ENCODE measurements at places on chromosomes 1 and 21.

GRCh38 chr1:10286244-10286643 is 75.9 kb downstream of the KIF1B start:
- DNase-seq = no peak

- peak; percentile 23 for DNase-seq
Observed at GRCh38 chr1:25020173-25020845, 90.2 kb upstream of the RUNX3 start.

DNA sequence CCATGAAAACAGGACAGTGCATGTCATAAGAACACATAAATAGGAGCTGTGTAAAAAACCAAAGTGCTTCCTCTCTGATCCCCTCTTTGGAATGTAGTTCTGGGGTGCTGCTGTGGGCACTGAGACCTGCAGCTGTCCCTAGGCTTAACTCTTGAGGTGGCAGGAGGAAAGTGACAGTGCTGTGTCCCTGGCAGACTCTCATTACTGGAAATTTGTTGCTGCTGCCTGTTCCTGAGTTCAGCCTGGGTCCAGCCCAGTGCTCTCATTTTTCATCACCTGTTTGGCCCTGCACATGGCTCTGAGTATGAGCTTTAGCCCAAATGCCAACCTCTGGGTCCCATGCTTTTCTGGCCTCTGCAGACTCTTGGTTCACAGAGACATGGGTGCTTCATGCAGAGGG is 329.3 kb downstream of the DSCAM start:
- DNase-seq = no peak

- DNase-seq = no peak
Observed at GRCh38 chr1:10267319-10267718, 56.9 kb downstream of the KIF1B start.

GRCh38 chr1:76868154-76868882 is 1.0 kb downstream of the ST6GALNAC5 start:
- peak; percentile 4 for DNase-seq

DNA sequence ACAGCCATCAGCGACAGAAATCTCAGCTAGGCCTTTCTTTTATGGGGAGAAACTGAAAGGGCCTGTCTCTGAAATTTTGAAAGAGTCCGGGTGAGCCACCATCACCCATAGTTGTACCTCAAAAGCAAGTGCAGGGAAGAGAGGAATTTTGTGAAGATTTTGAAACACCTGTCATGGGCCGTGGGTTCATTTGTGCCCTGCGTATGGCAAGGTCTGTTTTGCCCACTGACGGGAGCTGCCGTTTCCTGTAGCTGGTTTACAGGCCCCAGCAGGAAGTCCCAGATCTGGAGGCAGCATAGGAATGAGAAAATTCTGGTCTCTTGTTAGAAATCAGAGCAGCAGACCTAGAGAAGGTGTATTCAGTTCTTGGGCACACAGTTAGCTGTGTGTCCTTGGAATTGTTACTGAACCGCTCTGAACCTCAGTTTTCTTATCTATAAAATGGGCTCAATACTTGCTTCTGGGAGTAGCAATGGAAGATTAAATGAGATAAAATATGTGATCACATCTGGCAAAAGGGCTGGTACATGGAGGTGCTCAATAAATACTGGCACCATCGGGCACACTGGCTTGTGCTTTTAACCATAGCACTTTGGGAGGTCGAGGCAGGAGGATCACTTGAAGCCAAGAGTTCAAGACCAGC is 52.5 kb downstream of the MAN1C1 start:
- no peak for DNase-seq

DNA sequence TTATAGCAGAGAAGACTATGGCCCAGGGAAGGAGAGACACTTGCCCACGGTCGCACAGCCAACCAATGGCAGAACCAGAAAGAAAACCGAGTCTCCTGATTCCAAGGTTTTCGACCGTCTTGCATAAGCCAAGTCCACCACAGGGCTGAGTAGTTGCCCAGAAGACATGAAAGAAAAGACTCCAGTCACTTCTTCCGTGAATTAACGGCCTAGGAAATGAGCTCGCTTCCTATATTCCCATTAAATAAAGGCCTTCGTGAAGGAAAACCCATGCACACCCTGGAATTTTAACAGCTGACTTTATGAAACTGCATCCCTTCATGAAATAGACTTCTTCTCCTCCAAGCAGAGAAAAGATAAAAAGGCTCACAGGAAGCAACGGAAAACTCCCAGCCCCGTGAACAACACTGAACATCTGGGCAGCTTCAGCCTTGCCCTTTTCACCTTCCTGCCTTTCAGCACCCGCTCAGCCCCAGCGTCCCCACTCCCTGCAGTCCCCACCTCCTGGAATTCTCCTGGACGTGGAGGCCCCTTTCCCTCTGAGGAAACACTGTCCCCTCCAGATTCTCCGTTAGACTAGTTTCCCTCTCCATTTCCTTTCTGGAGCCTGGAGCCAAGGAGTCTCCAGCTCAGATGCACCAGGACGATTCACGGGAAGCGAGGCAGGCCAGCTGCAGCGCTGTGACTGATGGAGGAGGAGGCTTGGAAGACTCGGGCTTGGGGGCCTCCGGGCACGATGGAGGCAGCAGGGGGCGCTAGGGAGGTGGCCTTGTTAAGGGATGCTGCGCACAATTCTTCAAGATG is 2.7 kb upstream of the MYOC start:
- peak; percentile 16 for DNase-seq

DNA sequence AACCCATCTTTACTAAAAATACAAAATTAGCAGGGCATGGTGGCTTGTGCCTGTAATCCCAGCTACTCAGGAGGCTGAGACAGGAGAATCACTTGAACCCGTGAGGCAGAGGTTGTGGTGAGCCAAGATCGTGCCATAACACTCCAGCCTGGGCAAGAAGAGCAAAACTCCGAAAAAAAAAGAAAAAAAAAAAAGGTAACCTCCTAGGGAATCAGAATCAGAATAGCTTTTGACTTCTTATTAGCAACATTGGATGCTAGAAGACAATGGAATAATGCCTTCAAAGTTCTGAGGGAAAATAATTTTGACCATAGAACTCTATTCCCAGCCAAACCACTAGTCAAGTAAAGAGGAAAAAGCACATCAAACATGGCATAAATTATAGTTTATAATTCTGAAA is 60.9 kb downstream of the LMO4 start:
- DNase-seq = no peak

DNA sequence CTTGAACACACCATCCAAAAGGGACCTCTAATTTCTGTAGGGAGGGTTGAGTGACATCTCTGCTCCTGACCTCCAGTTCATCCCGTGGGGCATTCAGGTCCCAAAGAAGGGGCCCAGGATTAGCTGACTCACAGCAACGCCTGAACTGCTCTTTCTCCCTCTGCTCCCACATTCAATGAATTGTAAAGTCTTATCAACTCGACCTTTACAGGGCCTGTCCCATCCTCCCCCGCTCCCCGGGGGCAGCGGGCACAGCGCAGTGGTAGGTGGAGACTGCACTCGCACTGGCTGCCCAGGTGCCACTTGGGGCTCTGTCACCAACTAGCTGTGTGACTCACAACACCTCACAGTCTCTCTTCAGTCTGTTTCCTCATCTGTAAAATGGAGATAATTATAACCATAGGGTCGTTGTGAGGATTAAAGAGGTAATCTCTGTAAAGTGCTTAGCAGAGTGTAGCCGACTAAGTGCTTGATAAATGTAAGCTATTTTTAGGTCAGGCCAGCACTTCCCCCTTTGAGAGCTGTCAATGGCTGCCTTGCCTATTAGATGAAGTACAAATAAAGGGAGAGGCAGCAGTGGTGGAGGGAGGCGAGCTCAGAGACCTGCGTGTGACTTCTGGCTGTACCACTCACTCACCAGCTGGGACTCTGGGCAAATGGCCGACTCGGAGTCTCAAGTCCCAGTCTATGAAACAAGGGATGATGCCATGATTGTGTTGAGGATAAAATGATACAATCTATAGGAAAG is 637 bp upstream of the MYBPHL start:
- peak; percentile 57 for DNase-seq

DNA sequence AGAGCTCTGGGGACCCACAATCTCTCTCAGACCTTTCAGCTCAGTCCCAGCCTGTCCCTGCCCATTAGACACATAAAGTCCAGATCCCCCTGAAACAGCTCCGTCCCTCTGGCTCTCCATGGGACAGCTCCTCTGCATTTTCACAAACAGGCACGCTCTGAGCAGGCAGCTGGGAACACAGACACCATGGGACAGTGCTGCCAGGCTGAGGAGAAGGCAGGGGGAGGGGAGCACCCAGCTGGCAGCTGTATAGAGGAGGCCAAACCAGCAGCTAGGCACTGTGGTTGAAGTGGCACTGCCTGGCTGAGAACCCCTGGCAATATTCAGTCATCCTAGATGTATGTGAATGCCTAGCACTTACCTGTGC is 2.0 kb downstream of the TMEM63A start:
- no peak for DNase-seq

- no peak for DNase-seq
Observed at GRCh38 chr1:38804062-38804886, 55.3 kb downstream of the RRAGC start.

DNA sequence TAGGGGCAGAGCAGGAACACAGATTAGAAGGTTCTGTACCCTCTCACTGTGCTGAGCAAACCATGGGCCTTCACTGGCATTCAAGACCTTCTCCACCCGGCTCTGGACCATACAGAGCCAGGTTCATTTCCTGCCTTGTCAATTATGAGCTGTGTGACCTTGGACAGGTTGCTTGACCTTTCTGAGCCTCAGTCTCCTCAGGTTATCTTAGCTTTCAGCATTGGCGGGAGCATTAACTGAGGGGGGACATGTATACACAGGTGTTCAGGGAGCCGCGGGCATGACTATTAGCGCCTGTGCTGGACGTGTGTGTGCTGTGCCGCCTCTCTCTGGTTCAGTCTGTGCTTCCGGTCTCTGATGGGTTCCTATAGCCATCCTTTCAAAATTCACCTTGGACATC is 32.1 kb downstream of the HTR6 start:
- no peak for DNase-seq

- DNase-seq = no peak
Observed at GRCh38 chr1:174204697-174205308, 45.5 kb downstream of the RABGAP1L start.

- no peak for DNase-seq
Observed at GRCh38 chr21:42346441-42346840, 4.4 kb downstream of the TFF2 start.

DNA sequence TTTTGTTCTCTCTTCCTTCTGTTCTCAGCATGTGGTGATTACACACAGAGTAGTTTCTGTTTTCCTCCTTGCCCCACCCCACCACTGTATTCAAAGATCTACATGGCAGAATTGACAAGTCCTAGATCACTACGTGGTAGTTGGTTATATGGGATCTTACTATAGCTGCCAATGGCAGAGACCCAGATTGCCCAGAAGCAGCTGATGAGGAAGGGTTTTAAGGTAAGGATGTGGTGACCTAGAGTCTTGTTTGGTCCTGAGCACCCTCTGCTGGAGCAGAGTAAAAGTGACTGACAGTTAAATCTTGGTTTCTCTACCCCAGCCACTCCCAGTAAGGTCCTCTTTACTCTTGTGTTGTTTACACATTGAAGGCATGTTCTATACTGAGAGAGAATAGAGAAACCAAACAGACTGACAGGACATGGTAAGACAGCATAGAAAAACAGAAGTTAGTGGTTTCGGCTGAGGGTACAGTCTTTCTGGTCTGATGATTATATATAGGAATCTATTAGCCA is 22.8 kb upstream of the STRIP1 start:
- DNase-seq = peak; percentile 82

- no peak for DNase-seq
Observed at GRCh38 chr1:43317817-43318471, 17.2 kb downstream of the TIE1 start.

DNA sequence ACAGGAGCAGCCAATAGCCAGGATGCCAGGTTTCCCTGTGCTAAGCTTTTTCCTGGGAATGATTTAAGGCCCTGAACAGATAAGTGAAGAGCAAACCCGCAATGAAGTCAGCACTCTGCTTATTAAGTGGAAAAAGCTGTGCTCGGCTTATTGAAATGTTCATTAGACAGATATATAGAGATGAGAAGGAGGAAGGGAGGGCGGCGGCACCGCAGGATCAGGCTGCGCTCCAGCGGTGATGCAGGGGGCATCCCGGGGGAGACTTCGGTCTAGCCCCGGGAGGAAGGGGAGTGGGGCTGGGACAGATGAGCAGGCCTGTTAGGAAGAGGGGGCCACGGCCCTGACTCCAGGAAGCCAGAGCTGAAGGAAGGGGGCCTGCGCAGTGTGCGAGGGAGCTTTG is 115.0 kb downstream of the TMEM53 start:
- no peak for DNase-seq

GRCh38 chr21:36750576-36750959 is 51.7 kb downstream of the SIM2 start:
- DNase-seq = no peak

DNA sequence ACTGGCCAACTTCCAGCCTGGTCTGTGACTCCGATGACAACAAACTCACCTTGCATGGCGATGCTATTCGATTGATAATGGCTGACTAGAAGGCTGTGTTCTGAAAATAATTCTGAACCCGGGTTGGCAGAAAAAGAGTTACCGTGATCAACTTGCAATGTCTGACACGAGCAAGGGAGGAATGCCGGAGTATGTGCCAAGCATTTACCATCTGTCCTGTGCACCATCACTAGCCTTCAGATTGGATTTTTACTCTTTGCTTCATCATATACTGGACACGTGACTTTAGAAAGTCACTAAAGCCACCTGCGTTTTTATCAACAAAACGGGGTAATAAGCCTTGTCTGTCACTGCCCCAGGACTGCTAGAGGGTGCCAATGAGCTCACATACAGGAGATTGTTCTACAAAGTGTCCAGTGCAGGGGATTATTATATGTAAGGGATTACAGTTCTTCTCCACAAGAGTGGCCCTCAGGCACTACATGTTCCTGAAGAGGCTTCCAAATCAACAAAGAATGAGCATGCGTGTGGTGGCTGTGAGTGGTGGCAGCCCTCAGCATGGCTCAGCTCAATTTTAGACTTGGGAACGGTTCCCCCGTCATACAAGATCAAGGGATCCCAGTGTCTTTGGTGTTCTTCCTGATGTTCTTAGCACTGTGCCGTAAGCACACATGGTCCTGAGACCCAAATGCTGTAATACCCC is 35.8 kb downstream of the SSBP3 start:
- DNase-seq = no peak

GRCh38 chr1:3004285-3005205 is 16.7 kb upstream of the ACTRT2 start:
- no peak for DNase-seq

DNA sequence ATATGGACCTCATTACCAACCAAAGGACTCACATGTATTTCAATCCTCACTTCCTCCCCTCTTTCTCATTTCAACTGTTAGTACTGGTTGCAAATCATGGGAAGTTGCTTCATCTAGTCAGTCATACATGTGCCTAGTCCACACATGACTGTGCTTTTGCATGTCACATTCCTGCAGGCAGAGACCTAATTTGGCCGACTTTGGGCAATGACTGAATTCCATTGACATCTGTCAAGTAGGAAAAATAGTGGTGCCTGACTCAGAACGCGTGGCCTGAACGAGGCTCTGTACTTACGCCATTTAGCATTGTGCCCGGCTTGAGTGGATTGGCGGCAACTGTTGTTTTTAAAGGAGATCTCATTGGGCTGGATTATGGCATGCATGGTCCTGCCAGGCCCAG is 18.0 kb downstream of the PTPRU start:
- DNase-seq = no peak

- DNase-seq = no peak
Observed at GRCh38 chr1:76857138-76857537, 10.1 kb upstream of the ST6GALNAC5 start.

GRCh38 chr1:150134537-150134936 is 15.2 kb upstream of the PLEKHO1 start:
- no peak for DNase-seq

GRCh38 chr1:8065369-8065768 is 39.3 kb upstream of the ERRFI1 start:
- DNase-seq = no peak
